OCI-LY7 (cell line): ENCODE measurements at places on chromosomes 3 and 15.

GRCh38 chr15:75928680-75929608 is 25.3 kb downstream of the FBXO22 start:
- DNase-seq, result peak; percentile 63

DNA sequence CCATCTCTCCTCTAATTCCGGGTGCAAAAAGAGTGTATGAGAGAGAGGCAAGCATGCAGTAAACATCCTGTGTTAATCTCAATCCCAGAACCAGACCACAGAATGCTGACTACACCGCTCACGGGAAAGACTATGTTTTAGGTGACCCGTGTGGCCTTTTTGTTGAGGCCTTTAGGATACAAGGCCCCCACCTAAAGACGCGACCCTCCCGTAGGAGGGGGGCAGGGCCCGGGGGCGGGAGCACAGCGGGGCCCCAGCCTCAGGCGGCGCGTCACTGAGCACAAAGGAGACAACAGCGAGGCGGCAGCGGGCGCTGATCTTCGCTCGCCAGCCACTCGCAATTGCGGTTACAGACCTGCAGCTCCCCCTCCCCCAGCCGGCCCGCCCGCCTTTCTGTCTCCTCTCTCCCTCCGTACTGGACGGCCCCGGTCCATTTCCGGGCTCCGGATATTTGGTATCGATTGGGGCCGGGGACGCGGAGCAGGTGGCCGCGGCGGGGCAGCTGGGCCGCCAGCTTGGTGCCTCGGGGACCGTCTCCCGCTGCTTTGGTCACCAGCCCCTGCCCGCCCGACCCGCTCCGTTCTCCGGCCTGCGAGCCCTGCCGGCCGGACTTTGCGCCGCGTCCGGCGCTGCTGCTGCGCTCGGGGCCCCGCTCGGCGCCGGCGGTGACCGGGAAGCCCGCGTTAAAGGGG is at the start of gene CCDC50:
Gene CCDC50 (plus strand): TSS at position 433 of the 692 bp plus-strand sequence. CDS start 281 bp downstream, outside the sequence.
- DNase-seq, result peak; percentile 82

GRCh38 chr3:71227270-71227661 is 356.3 kb downstream of the FOXP1 start:
- DNase-seq, result no peak

DNA sequence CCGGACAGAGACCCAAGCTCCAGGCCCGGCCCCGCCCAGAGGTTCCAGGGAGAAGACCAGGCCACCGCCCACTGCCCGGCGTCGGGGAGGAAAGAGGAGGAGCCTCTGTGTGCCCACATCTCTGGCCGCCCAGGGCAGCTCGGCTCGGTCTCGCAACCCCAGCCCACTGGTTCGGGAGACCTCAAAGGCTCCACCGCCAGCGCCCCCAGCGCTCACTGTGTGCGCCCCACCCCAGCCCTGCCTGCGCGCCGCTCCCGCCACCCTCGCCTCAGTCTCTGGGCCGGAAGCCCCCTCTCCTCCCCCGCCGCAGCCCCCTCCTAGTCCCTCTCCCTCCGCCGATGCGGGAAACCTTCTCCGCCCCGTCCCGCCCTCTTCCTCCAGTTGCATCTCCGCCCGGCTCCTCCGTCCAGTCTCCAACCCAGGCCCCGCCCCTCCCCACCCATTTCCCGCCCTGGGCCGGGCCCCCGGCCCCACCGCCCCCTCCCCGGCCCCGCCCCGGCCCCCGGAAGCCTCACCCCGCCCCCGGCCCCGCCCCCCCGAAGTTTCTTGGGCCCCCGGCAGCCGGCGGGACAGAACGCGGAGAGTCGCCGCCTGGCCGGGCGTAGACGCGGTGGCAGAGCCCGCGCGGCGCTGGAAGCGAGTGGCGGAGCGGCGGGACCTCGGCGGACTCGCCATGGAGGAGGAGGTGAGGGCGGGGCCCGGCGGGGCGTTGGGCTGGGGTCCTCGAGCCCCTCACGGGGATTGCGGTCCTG is at the start of gene PLEKHO2:
Gene PLEKHO2 (plus strand): TSS at position 572 of the 752 bp plus-strand sequence. CDS start 102 bp downstream, at position 674.
- peak; percentile 94 for DNase-seq

- no peak for DNase-seq
These were observed 51.3 kb downstream of the MBNL1 start for GRCh38 chr3:152319831-152320617.

GRCh38 chr15:52324109-52324508 is 28.5 kb upstream of the MYO5C start:
- no peak for DNase-seq

DNA sequence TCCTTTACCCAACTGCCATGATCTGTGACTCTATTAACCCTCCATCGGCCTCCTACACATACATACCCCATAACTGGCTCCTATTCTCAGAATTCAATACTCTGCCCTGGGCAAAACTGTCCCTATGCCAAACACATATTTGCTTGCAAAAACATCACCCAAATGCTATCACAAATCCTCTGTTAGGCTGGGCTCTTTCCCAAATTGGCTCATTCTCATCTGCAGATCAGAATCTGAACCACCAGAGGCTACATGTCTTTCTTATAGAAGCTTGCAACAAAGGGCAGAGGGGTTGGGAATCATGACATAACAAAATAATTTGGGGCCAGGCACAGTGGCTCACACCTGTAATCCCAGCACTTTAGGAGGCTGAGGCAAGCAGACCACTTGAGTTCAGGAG is 45.4 kb upstream of the GOLM2 start:
- DNase-seq, result no peak

DNA sequence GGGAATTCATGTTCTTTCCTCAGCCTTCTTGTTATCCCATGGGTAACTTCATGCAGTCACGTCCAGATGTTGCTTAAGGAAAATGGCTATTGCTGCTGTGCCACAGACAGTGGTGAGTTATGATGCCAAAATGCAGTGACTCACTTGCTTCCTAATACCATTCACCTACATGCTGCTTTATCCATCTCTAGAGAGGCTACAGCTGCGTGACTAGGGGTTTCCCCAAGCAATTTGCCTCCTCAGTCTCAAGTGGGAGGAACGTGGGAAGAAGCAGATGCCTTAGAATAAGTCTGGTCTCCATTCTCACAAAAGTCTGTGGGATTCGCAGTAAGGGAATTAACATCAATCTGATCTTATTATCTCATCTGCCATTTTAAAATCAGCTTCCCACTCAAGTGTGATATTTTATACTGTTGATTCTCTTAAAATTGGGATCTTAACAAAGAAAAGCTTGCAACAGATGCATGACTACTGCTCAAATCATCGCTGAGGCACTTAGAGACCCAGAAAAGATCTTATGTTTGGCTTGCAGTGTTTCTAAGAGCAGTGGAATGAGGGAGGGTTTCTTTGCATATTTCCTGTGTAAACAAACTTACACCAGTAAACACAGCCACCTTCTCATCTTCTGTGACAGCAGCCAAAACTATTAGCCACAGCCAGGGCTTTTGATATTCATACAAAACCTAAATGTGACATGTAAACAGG is 62.0 kb upstream of the ACP3 start:
- no peak for DNase-seq

GRCh38 chr3:36482256-36482655 is 102.0 kb downstream of the STAC start:
- DNase-seq, result no peak

- DNase-seq, result peak; percentile 93
These were observed at the start of gene SLC25A20 for GRCh38 chr3:48898383-48899234. Gene SLC25A20 (minus strand): TSS chr3:48898882. CDS start chr3:48898794, 88 bp downstream.

- DNase-seq, result no peak
These were observed 91.8 kb upstream of the LMOD3 start for GRCh38 chr3:69214241-69214640.

- no peak for DNase-seq
These were observed 145.0 kb downstream of the STAC start for GRCh38 chr3:36525115-36525801.

DNA sequence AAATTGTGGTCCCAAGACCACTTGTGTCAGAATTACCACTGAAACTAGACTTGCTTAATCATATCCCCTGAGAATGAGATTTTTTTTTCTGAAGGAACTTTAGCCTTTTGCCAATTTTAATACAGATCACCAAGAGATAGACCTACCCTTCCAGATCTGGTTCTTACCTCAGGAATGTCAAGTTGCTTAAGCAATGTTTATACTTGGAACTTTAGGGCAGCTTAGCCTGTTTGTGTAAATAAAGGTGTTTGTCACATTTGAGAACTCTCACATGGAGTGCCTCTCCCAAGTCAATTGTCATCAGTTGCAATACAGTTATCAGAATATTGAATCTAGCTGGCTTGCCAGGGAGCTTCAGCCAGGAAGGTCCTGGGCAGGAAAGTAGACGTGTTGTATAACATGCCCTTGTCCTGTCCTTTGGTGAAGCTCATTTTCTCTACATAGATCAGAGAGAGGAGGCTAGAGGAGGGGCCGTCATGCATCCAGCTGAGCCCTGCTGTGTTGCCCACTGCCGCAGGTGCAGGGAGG is 3.9 kb downstream of the GPD1L start:
- no peak for DNase-seq

DNA sequence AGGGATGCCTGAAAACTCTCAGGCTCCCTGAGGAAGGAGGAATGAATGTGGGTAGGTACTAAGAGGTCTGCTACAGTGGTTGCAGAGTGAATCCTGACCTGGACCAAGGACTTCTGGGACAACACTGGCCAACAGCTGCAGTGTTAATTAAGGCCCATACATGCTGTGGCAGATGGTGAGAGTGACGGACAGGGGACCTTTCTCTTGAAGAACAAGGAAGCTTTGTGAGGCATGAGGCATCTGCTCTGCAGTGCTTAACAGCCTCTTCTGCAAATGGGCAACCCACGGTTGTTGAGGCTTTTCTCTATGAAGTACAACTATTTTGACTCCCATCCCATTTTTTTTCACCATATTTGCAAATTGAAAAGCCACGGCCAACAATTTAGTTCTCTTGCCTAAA is 26.6 kb upstream of the ACAN start:
- DNase-seq, result no peak
